Smooth muscle cell of trachea (primary cell): ENCODE measurements at places on chromosomes 2 and 18. TPM values are rescaled to one million over a fixed set of nuclear protein-coding genes. Genes with fewer than 3 reads are reported as not detected.

The CENPO gene
- 5.6 and 25.9 TPM in 2 replicates for total RNA-seq

The AGBL5 gene
- 24.6 and 33.2 TPM in 2 replicates for total RNA-seq

The PDIA6 gene
- 488 and 549 TPM in 2 replicates for total RNA-seq

The FNDC4 gene
- 21.7 and 34.7 TPM in 2 replicates for total RNA-seq

The RAB12 gene
- 60.7 and 62.1 TPM in 2 replicates for total RNA-seq

The IFIH1 gene
- total RNA-seq = 8.4 and 11.1 TPM in 2 replicates

The FBXO48 gene
- total RNA-seq = 0.29 and 0.33 TPM in 2 replicates

The STK17B gene
- 38.0 and 52.2 TPM in 2 replicates for total RNA-seq

The RUFY4 gene
- total RNA-seq = not detected in 2 replicates

The KCNG2 gene
- total RNA-seq = 0.73 and 3.3 TPM in 2 replicates

The PNPT1 gene
- 13.9 and 21.2 TPM in 2 replicates for total RNA-seq

The SERPINB5 gene
- 0.29 TPM in 1 of 2 replicates, not detected in the other for total RNA-seq

The ASB18 gene
- total RNA-seq = not detected in 2 replicates

The TDRD15 gene
- not detected in 2 replicates for total RNA-seq

The RPS27A gene
- 489 and 1,035 TPM in 2 replicates for total RNA-seq

The SF3B6 gene
- 101 and 194 TPM in 2 replicates for total RNA-seq

The OTOF gene
- total RNA-seq = not detected in 2 replicates

The CXCR2 gene
- total RNA-seq = not detected in 2 replicates

The CCDC85A gene
- 0.66 and 0.73 TPM in 2 replicates for total RNA-seq

The DYNAP gene
- not detected in 2 replicates for total RNA-seq

The CCDC138 gene
- 1.8 and 6.3 TPM in 2 replicates for total RNA-seq

The RBM44 gene
- 0.17 and 0.58 TPM in 2 replicates for total RNA-seq

The TRIB2 gene
- 16.6 and 18.4 TPM in 2 replicates for total RNA-seq

The IL36B gene
- not detected in 2 replicates for total RNA-seq

The RFX8 gene
- total RNA-seq = 9.1 and 36.7 TPM in 2 replicates

The ADD2 gene
- total RNA-seq = 0.29 TPM in 1 of 2 replicates, not detected in the other

The KATNAL2 gene
- 6.7 and 9.6 TPM in 2 replicates for total RNA-seq

The PPP1R1C gene
- total RNA-seq = 0.33 and 2.2 TPM in 2 replicates

The BIN1 gene
- total RNA-seq = 40.4 and 96.4 TPM in 2 replicates

The IL1R2 gene
- total RNA-seq = 0.83 TPM in 1 of 2 replicates, not detected in the other

The CCDC178 gene
- 0.29 and 0.33 TPM in 2 replicates for total RNA-seq

The GCG gene
- not detected in 2 replicates for total RNA-seq

The G6PC2 gene
- total RNA-seq = not detected in 2 replicates

The PFN4 gene
- 0.44 and 0.83 TPM in 2 replicates for total RNA-seq

The MPP4 gene
- total RNA-seq = 0.73 and 0.99 TPM in 2 replicates

The PKP4 gene
- total RNA-seq = 47.4 and 49.6 TPM in 2 replicates

The GAL3ST2 gene
- total RNA-seq = 0.15 TPM in 1 of 2 replicates, not detected in the other

The IGFBP5 gene
- total RNA-seq = 474 and 2,317 TPM in 2 replicates

The GPAT2 gene
- total RNA-seq = 16.2 and 19.3 TPM in 2 replicates

The RBFA gene
- total RNA-seq = 23.7 and 29.4 TPM in 2 replicates

The DSC3 gene
- 0.15 and 0.33 TPM in 2 replicates for total RNA-seq

The DSG3 gene
- total RNA-seq = under 0.01 TPM in 2 replicates

The E2F6 gene
- total RNA-seq = 8.4 and 10.3 TPM in 2 replicates

The ERMN gene
- not detected in 2 replicates for total RNA-seq

The TTN gene
- total RNA-seq = 0.50 and 3.8 TPM in 2 replicates

The LCT gene
- under 0.01 TPM in 2 replicates for total RNA-seq

The TPO gene
- total RNA-seq = not detected in 2 replicates

The RGPD4 gene
- total RNA-seq = not detected in 2 replicates

The COL5A2 gene
- total RNA-seq = 279 and 388 TPM in 2 replicates

The PLCD4 gene
- total RNA-seq = 9.1 and 11.8 TPM in 2 replicates

The SIGLEC15 gene
- 3.1 and 5.7 TPM in 2 replicates for total RNA-seq

The SF3B1 gene
- total RNA-seq = 180 and 289 TPM in 2 replicates

The TFPI gene
- 135 and 159 TPM in 2 replicates for total RNA-seq

The SERPINB3 gene
- not detected in 2 replicates for total RNA-seq

The IL36A gene
- total RNA-seq = not detected in 2 replicates

The GAREM1 gene
- total RNA-seq = 1.7 and 3.5 TPM in 2 replicates

The ALPG gene
- not detected in 2 replicates for total RNA-seq
